ENCODE measurements at places on chromosomes 3 and 15.

GRCh38 chr3:130811557-130811956 lies 64.9 kb upstream of the PIK3R4 start:
- DNase-seq, result no peak

- DNase-seq, result no peak
Measured at GRCh38 chr15:84669726-84670125, 11.7 kb upstream of the NMB start.

DNA sequence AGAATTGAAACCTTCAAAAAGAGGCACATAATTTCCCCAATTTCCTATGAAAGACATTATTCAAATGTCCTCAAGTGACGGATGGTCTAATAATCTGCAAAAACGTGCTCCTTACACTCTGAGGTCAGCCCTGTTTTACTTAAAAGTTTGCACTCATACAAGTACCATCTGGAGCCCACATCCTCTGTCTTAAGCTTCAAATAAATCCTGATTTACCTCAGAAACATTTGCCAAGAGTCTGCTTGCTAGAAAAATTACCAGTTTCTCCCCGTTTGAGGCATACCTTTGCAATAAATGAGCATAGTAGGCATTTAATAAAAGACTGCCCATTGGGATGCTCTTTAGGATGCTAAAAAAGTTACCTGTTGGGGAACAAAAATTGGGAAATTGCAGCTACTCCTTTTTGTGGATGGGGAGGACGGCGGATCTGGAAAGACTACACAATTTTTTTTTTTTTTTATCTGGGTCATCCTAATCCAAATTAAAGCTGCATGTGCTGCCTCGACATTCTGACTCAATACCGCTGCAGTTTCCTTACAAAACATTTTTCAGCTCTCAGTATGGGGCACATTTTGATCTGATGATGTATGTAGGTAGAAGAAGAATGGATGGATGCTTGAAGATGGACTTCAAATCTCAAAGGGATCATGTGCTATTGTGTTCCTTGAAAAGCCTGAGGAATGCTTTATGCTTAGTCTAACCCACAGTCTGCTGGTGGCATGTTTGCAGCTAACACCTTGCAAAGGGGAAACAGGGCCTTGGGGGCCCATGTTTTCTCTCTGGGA lies 233.7 kb upstream of the ADAMTS9 start:
- no peak for DNase-seq

GRCh38 chr15:90981681-90982080 lies 12.7 kb downstream of the PRC1 start:
- no peak for DNase-seq

DNA sequence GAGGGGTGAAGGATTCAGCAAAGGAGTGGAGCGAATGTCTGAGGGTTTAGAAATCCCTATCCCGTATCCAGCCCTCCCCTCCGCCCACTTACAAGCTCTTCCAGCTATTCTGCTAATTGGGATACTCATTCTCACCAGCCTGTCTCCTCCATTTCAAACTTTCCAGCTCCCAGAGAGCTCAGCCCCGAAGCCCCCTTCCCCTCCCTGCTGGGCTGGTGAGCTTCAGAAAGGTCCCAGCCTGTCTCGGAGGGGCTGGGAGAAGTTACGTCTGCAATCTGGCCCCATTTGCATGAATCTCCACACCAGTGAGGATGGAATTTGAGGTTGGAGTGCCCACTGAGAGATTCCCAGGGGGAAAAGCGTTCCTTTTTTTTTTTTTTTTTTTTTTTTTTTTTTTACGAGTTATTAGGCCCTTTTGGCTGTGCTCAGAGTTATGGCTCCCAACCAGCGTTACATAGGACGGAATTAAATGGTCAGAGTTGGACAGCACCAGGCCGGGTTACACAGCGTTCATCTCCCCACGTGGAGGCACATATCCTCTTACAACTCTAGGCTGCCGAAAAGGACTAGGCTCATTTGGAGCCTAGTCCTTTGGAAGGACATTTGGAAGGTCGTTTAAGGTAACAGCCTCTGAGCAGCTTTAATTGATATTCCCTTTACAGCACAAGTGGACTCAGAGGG lies 34.6 kb downstream of the FGD5 start:
- no peak for DNase-seq

- DNase-seq, result no peak
Measured at GRCh38 chr3:59392116-59392515, 342.3 kb upstream of the CFAP20DC start.

DNA sequence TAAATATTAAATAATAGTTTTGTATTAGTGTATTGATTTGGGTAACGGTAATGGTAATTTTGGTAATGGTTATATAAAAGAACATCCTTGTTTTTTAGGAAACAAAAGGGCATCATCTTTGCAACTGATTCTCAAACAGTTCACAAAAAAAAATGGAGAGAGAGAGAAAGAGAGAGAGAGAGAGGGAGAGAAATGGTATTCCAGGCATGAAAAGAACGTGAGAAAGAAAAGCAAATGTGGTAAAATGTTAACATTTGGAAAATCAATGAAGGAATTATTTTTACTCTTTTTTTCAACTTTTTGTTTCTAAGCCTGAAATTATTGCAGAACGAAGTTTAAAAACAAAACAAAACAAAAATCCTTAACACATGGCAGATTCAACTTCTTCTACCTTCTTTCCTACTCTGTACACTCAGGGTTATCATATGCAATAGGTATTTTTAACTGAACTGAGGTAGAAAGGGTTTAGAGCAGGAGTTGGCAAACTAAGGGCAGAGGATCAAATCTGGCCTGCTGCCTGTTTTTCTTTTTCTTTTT lies 2.2 kb upstream of the GLB1 start:
- no peak for DNase-seq

DNA sequence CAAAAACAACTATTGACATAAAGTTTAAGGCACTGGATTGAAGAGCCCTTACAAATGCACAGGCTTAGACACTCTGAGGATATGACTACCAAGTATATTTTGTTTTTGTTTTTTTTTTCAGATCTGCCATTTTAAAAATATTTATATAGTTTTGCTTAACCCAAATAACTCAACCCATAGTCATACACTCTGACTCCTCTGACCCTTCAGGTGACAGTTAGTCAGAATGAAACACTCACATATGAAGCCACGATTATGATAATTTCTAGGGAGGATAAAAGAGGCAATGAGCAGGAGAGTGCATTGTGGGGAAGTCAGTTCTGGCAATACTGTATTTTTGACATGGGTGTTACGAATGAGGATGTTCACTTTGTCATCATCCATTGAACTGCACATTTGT lies 774.7 kb downstream of the MECOM start:
- no peak for DNase-seq

- no peak for DNase-seq
Measured at GRCh38 chr3:45704301-45704943, 15.2 kb downstream of the SACM1L start.

- no peak for DNase-seq
Measured at GRCh38 chr3:11379238-11379823, 107.1 kb downstream of the ATG7 start.

DNA sequence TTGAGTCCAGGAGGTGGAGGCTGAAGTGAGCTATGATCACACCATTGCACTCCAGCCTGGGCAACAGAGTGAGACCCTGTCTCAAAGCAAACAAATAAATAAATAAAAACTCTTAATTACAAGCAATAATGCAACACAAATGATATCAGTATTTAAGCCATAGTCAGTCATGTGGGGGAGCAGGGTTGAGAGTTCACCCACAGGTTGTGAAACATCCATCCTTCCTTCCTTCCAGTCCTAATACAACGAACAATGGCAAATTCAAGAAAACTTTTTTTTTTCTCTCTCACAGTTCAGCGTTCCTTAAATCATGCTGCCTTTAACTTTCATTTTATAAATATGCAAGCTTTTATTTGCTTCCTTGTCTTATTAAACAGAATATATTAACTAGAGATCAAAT lies 24.1 kb downstream of the ZNF592 start:
- no peak for DNase-seq

GRCh38 chr3:38128303-38128655 lies 8.6 kb downstream of the ACAA1 start:
- no peak for DNase-seq

DNA sequence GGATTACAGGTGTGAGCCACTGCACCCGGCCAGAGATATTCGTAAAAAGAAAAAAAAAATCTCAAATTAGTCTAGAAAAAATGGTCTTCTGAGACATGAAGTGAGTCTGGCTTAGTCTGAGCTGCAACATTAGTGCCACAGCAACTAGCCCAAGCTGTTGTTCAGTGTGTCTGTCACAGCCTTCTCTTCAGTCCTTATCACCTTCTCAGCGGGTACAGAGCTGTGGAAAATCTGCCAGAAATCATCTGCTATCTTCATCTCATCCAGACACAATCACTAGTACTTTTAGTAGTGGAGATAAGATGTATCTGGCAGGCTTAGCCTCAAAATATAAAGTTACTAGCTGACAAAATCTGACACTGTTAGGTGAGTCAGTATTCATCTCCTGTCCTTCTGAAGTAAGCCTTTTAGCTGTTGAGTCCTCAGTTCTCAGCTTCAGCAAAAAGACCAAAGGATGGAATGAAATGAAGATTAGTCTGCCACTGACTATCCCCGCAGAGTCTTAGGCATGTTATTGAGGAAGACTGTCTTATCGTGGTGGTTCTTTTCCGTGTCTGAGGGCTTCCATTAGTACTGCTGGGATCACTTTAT lies 120.5 kb upstream of the CGNL1 start:
- DNase-seq, result no peak

- no peak for DNase-seq
Measured at GRCh38 chr15:45372041-45372995, 6.0 kb downstream of the GATM start.

DNA sequence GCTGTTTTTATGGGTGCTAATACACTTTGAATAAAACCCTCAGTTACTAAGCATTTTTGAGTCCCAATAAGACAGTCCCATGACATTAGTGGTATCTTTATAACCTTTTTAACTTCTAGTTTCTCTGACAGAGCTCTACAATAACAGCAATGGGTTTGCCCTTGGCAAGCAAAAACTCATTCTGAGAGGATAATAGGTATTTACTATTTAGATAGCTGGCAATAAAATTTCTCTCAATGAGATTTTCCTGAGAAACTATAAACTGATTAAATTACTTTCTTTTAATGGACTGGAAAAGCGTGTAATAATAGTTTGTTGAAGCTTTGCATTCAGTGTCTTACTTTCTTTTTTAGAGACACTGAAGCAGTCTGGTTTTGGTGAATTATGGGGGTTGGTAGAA lies 168.0 kb upstream of the MLF1 start:
- DNase-seq, result no peak

GRCh38 chr15:99566157-99566897 lies 543 bp downstream of the MEF2A start:
- peak; percentile 24 for DNase-seq

- DNase-seq, result no peak
Measured at GRCh38 chr3:127786353-127787070, 35.8 kb downstream of the MGLL start.

DNA sequence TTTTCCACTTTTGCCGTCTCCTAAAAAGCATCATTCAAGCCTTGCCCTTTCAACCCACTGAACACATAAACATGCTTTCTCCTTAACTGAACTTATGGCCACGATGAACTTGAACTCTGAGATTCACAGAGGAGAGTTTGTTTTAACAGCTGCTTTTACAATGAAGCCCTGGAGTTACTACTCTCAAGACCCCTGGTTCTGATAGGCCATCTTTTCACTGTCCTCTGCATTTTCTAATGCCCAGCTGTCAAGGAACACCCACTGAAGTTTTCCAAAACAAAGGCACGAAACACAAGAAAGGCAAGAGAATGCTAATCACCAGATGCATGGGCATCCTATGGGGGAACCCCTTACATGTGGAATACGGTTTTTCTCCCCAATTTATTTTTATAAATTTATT lies 100.8 kb downstream of the ADAMTS9 start:
- no peak for DNase-seq

DNA sequence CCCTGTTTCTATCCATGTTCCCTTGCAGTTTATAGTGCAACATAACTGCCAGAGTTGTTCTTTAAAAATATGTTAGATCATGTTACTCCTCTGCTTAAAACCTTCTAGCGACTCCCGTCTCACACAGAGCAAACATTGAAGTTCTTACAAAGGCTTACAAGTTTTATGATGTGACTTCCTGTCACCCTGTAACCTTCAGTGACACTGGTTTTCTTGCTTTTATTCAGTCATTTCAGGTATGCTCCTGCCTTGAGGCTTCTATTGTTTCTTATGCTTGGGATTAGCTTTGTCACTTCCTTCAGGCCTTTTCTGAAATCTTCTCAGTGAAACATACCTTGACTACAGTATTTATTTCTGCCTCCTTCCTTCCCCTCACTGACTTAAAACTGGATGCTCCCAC lies 252.1 kb downstream of the DOCK3 start:
- DNase-seq, result no peak

DNA sequence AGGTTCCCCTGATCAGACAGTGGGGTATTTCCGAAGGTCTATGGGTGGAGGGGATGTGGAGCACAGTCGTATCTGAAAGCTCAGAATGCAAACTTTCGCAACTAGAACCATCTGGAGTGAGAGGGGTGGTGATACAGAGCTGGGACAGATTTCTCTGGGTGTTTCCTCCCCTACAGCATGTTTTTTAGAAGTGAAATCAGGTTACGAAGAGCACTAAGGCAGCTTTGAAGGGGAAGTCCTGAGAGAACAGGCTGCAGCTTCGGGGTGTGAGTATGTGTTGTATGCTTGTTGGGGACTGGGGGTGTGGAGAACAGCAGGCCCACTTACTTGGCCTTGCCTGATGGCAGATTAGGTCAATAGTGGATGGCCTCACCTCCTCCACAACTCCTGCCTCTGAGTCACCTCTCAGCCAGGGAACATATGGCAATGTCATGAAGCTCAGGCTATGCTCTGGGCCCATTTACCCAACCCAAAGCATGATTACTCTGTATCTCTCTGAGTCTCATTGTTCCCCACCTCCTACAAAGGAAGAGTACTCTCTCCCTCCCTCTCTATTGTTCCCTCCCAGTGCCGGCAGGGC lies 107.2 kb upstream of the RASGRP1 start:
- DNase-seq, result no peak

- DNase-seq, result no peak
Measured at GRCh38 chr15:96406701-96407100, 76.2 kb downstream of the NR2F2 start.

DNA sequence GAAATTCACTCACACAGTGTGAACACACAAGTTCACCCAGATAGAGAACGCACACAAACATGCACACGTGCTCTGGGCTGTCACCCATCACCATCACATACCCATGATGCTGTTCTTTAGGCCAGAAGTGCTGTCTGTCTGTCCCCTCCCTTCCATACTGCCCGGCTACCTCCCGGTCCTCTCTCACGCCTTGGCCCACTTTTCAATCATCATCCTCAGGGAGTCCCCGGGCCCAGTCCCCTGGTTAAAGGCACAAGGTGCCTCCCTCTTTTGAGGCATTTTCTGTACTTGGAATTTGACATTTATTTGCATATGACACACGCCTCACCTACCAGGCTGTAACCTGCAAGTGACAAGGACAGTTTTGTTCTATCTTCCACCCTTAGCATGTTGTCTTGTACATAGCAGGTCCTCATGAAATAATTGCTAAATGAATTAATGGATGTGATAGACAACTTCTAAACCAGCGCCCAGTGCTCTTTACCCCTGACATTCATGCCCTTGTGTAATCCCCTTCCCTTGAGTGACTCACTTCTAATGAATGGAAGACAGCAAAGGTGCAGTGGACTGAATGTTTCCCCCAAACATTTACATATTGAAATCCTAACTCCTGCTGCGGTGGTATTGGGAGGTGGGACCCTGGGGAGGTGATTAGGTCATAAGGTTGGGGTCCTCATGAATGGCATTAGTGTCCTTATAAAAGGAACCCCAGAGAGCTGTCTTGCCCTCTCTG lies 73.9 kb upstream of the ADPGK start:
- DNase-seq, result no peak

GRCh38 chr3:114892131-114892879 lies 254.8 kb downstream of the ZBTB20 start:
- no peak for DNase-seq

Measured in T-helper 9 cell (primary cell).